ENCODE measurements at places on chromosomes 1 and 21. TPM values are rescaled to one million over a fixed set of nuclear protein-coding genes. Genes with fewer than 3 reads are reported as not detected.

The FGR gene
- not detected for polyA plus RNA-seq

The SHISA4 gene
- 0.59 TPM for polyA plus RNA-seq

The AIRE gene
- not detected for polyA plus RNA-seq

The NUDT17 gene
- polyA plus RNA-seq = 3.6 TPM

The DMRTB1 gene
- not detected for polyA plus RNA-seq

The POU3F1 gene
- polyA plus RNA-seq = not detected

The LORICRIN gene
- not detected for polyA plus RNA-seq

The KRTAP12-2 gene
- polyA plus RNA-seq = not detected

The C8B gene
- polyA plus RNA-seq = not detected

The MYOCOS gene
- polyA plus RNA-seq = not detected

The LRRC38 gene
- not detected for polyA plus RNA-seq

The INTS11 gene
- 13.9 TPM for polyA plus RNA-seq

The CRYAA gene
- not detected for polyA plus RNA-seq

The IL10 gene
- polyA plus RNA-seq = not detected

The DEDD gene
- 27.4 TPM for polyA plus RNA-seq

The ILF2 gene
- polyA plus RNA-seq = 91.4 TPM

The ALX3 gene
- polyA plus RNA-seq = not detected

The INKA2 gene
- 2.1 TPM for polyA plus RNA-seq

The SPATA45 gene
- polyA plus RNA-seq = 1.7 TPM

Measured in Purkinje cell (primary cell).